ENCODE measurements at places on chromosomes 13 and 19.

- DNase-seq, result no peak
These were observed 101.3 kb downstream of the VWA8 start for GRCh38 chr13:41859565-41859964.

DNA sequence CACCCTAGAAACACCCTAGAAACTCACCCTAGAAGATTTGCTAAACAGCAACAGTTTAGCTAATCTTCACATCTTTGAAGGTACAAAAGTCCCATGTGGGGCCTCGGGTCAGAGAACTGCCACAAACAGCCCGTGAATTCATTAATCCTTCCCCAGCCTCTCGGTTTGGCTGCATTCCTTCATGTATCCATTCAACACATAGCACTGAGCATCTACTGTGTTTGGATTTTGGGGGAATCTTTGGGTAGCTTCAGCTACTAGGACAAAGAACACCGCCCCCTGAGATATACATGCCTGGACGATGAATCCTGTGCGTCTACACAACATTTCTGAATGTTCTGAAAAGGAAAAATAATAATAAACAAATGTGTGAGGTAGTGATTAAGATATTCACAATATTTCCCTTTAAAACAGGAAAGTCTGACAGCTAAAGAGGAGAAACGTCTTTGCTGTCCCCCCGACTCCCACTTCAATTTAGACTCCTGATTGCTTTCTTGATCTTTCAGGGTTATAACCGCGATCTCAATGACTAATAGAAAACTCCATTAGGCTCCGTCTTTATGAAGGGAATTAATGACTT, 63.5 kb downstream of the ALOX5AP start:
- no peak for DNase-seq

- DNase-seq, result no peak
These were observed 40.3 kb downstream of the ZNF557 start for GRCh38 chr19:7109678-7110289.

DNA sequence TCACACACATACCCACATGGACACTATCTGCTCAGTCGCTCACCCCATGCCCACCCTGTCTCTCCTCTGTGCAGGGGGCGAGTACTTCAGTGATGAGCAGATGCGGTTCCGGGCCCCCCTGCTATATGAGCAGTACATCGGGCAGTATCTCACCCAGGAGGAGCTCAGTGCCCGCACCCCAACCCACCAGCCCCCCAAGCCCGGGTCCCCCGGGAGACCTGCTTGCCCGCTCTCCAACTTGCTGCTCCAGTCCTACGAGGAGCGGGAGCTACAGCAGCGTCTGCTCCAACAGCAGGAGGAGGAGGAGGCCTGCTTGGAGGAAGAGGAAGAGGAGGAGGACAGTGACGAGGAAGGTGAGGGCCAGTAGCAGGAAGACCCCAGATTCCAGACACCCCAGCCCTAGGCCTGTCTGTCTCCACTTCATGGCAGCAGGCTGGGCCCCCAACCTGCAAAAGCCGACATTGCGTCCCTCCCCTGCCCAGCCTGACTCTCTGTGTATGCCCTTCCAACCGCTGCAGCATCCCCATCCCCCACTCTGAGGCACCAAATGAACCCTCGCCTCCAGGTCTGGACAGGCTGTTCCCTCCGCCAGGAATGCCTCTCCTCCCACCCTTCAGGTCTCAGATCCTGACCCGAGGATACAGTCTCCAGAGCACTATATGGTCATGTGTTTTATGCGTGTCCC, 9.7 kb downstream of the CCDC97 start:
- no peak for DNase-seq

GRCh38 chr19:9650345-9650744, 24.6 kb downstream of the ZNF562 start:
- no peak for DNase-seq

DNA sequence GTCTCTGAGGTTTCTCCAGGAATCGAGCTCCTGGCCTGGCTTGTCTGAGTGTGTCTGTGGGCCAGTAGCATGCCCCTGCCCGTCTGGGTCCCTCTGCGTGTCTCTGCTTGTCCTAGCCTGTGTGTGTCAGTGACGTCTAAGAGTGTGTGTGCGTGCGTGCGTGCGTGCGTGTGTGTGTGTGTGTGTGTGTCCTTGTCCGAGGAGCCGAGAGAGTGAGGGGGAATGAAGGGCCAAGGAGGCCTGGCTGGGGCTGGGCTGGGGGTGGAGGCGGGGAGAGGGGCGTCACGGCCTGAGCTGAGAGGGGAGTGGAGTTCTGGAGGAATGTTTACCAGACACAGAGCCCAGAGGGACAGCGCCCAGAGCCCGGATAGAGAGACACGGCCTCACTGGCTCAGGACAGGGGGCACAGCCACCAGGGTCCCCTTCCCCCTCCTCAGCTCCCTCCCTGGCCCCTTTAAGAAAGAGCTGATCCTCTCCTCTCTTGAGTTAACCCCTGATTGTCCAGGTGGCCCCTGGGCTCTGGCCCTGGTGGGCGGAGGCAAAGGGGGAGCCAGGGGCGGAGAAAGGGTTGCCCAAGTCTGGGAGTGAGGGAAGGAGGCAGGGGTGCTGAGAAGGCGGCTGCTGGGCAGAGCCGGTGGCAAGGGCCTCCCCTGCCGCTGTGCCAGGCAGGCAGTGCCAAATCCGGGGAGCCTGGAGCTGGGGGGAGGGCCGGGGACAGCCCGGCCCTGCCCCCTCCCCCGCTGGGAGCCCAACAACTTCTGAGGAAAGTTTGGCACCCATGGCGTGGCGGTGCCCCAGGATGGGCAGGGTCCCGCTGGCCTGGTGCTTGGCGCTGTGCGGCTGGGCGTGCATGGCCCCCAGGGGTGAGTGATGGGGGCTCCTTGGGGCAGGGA, at the start of gene AXL:
Gene AXL (plus strand): TSS at position 609 of the 893 bp plus-strand sequence. CDS start 170 bp downstream, at position 779.
- DNase-seq, result no peak

DNA sequence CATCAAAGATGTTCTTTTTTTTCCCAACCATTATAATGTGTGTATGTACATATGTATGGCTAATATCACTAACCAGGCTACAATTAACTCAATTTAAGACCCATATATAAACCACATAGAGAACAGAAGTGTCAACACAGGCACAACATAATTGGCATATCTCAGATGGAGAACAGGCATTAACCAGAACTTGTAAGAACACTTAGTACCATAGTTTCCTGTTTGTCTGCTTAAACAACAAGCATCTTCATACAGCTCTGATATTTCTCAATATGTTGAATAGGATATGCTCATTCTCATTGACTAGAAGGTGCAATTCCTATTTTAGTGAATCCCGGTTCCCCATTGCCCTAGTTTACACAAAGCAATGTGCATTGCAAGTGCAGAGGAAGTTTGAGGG, 116.9 kb upstream of the EDNRB start:
- no peak for DNase-seq

- DNase-seq, result no peak
These were observed 1077.3 kb upstream of the MIR17HG start for GRCh38 chr13:90270226-90270625.

DNA sequence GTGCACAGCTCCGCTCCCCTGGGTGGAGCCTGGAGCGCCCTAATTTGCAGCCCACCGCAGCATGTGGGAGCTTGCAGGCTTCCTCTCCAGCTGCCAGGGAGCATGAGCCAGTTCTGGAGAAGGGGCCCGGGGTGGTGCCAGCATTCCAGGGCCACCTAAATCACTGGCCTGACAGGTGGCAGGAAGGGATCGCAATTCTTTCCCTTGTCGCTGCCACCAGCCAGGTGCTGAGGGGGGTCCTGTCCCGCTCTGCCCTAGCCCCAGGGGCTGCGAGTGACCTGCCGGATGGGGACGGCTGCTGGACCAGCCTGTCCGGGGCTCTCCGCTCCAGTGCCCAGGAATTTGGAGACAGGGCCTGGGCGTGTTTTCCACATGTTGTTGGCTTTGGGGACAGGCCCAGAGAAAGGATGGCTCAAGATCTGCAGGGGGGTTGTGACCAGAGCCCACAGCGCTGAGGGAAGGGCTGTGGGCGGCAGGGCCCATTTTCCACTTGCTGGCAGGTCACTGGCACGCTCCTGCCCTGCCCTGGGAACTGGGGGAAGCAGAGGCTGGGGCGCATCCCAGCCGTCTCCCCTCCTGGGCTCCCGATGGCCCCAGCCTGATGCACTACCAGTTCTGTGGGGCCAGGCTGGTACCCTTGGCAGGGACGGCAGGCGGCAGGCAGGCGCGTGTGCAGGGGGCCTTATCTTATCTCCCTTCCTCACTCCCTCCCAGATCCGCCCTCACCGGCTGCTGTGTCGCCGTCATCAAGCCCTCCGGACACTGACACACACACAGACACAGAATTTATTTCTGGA, 9.5 kb downstream of the NDUFA11 start:
- no peak for DNase-seq

- no peak for DNase-seq
These were observed 12.0 kb downstream of the HMGB1 start for GRCh38 chr13:30453727-30454126.

GRCh38 chr19:10115392-10116084, 4.0 kb downstream of the P2RY11 start:
- DNase-seq, result no peak

DNA sequence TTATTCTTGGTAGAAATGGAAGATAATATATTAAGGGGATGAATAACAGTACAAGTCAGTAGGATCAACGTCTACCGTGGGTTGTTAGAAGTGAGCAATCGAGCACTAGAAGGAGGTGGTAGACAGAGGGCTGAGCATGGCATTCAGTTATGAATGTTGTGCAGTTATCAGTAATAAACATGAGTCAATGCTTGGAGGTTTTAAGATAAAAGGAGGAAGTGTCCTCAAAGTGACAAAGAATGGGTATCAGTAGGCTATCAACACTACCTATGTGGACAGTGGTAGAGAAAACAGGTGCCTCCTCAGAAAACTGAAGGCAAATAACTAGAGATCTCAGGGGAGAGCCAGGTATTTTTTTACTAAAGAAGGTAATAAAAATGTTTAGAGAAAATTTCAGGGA, 1607.0 kb downstream of the PCDH9 start:
- DNase-seq, result no peak

GRCh38 chr13:62320129-62321108, 904.8 kb upstream of the PCDH20 start:
- DNase-seq, result no peak

GRCh38 chr13:99575376-99576120, 74.3 kb downstream of the TM9SF2 start:
- no peak for DNase-seq

DNA sequence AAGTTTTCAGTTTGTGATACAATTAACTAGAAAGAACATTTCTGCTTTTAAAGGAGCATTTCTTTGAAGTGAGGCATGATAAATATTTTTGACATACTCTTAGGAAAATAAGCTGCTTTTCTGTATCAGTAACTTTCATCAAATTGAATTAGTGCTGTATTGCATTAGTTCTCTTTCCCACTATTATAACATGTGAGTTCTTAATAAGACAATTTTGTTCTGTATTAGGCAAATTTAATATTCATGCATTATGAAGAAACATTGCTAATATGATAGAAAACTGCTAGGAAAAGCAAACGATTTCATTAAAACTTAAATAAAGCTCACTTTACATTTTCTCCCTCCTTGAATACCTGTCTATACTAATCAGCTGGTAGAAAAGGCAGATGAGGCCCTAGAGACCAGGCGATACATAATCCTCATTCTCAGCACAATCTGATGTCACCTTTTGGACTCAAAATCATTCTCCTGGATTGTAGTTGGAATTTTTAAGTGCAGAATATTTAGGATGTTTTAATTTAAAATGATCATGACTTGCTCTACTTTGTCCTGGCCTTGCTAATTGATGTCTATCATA, 1636.8 kb downstream of the PCDH9 start:
- DNase-seq, result no peak

Measured in activated CD8-positive, alpha-beta memory T cell treated with anti-CD3 and anti-CD28 coated beads for 1 hour (primary cell).